ENCODE measurements at places on chromosomes 1 and 21.

DNA sequence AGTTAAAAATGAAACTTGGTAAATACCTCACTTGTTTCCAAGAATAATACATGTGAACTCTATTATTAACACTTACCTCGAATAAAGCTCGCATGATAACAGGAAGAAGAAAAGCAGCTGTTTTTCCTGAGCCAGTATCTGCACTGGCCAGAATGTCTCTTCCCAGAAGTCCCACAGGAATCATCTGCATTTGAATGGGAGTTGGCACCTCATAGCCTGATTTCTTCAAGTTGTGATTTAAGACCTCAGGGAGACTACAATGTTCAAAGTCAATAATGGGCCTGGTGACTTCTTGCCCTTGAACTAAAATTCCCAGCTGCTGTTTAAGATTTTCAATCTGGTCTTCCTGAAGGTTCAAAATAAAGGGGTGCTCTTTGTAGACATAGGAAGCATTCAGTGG lies 3.8 kb downstream of the DDX59 start:
- DNase-seq, result peak; percentile 9

GRCh38 chr1:89310976-89311375 lies 38.3 kb upstream of the GBP5 start:
- DNase-seq, result no peak

DNA sequence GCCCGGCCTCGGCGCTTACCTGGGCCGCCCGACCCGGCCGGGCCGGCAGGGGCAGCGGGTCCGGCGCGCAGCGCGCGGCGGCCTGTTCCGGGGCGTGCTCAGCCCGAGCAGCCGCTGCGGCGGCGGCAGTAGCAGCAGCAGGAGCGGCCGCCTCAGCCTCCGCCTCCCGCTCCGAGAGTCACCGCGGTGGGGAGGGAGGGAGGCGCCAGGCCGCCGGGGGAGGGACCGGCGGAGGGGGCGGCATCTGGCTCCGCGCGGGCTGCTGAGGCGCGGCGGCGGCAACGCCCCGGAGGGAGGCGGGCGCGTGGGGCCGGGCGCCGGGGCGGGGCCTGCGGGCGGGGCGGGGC lies at the start of gene CTNNBIP1:
Gene CTNNBIP1 (minus strand): TSS at position 194 of the 347 bp plus-strand sequence. CDS start 38,205 bp downstream, outside the sequence.
- DNase-seq, result no peak

DNA sequence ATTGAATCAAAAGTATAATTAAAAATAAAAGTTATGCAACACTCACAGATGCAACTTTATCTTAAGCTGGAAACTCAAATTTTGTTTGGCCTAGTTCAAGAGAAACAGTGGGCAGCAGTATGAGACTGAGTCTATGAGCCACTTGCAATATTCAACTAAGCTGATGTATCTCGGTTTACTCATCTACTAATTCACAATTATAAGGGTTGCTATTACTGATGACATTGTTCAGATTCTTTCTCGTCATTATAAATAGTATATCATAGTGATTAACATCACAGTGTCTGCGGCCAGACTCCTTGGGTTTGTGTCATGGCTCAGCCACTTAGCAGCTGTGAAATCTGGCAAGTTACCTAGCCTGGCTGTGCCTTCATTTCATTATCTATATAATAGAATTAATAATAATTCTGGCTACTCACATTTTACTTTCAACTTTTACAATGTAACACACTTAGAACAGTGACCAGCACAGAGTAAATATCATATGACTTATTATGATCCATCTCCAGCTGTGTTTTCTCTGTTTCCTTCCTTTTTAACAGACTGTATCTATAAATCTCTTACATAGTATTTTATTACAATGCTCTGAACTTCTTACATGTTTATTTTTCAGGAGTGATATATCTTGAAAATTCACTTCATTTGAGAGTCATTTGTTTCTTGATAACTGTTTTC lies 194.3 kb upstream of the RGS18 start:
- DNase-seq, result no peak

GRCh38 chr1:93338387-93339146 lies 7.1 kb upstream of the DR1 start:
- DNase-seq, result no peak

DNA sequence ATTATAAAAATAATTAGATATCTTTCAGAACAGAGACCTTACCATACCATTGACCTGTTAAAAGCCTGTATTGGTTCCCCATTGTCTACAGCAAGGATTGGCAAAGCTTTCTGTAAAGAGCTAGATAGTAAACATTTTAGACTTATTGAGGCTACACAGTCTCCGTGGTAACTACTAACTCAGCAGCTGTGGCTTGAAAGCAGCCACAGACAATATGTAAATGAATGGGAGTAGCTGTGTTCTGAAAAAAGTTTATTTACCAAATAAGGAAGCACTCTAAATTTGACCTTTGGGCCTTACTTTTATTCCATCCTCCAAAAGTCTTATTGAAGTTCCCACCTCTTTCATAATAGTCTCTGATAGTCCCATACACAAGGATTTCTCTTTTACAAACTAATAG lies 39.7 kb downstream of the NUP210L start:
- DNase-seq, result no peak

DNA sequence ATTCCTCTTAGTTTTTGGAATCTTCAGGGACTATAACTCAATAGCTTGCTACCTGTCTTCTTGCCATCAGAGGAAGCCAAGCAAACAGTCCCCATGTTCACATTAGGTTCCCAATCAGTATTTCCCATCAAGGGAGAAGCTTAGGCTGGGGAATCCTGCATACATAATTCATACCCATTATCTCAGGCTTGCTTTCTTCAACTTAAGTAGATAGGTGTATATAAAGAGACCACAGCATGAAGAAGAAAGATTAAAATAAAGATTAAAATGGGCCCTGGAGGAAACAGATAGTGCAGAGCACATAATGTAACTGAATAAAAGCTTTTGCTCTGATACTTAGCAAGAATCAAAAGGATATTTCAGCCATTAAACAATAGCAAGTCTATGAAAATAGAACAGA lies 29.0 kb upstream of the KCNK1 start:
- DNase-seq, result no peak

DNA sequence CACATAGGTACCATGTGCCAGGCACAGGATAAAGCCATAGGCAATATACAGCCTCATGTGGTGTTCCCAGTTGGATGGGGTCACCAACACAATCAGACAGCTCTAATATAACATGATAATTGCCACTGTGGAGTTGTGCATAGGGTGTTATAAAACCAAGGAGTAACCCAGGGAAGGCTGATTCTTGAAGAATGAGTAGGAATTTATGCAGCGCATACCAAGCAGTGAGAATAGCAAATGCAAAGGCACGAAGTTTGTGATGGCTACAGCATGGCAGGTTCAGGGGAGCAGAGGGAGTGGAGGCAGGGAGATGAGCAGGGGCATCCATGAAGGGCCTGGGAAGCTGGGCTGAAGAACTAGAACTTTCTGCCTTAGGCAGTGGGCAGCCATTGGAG lies 20.4 kb upstream of the SLC2A1 start:
- no peak for DNase-seq

DNA sequence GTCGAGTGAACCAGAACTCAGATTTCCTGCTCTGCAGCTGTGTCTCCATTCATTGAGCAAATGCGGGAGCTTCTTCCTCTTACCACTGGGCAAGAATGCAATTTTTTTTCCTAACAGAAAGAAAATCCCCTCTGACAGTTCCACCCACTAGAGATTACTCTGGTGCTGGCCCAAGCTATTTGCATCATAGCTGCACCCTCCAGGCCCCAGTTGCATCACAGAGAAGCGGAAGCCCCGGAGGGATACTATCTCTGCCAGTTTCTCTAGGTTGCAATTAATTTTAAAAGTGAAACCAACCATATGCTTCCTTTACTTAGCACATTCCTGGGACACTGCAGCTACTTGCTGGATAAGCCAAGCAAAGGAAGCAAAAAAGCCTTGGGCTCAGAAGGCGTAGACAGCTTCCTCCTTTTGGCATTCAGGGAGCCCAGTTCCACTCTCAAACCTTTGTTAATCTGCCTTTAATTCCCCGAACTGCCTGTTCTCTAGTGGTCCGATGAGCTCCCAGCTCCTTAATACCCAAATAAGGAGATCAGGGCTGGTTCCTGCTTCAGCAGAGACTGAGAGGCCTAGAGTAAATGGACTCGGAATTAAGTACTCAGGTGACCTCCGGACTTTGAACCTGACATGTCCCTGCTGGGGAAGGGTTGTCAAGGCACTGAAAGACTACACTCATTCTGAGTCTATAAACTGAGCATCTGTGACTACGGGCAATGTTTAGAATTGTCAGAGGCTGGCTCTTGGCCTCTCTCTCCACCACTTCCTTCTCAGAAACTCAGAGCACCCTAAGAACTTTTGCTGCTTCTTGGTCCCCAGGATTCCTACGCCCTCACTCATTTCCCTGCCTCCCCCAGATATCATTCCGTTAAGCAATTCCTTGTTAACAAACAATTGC lies 72.5 kb upstream of the TNFSF18 start:
- peak; percentile 58 for DNase-seq

DNA sequence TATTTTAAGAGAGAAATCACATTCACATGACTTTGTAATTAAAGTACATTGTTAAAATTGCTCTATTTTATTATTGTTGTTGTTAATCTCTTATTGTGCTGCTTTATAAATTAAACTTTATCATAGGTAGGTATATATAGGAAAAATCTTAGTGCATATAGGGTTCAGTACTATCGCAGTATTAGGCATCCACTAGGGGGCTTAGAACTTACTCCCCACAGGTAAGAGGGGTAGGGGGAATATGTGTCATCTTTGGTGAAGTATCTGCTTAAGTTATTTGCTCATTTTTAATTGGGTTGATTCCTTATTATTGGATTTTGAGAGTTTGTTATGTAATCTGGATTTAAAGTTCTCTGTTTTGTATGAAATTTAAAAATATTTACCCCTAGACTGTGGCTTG lies 385.2 kb downstream of the DUSP10 start:
- DNase-seq, result no peak

GRCh38 chr1:101924700-101925099 lies 72.0 kb downstream of the OLFM3 start:
- DNase-seq, result no peak

- no peak for DNase-seq
These were observed 60.4 kb upstream of the GORAB start for GRCh38 chr1:170471398-170472053.

GRCh38 chr1:112877750-112878149 lies 78.2 kb downstream of the SLC16A1 start:
- DNase-seq, result no peak

GRCh38 chr1:185704181-185704580 lies 30.0 kb upstream of the HMCN1 start:
- DNase-seq, result no peak

DNA sequence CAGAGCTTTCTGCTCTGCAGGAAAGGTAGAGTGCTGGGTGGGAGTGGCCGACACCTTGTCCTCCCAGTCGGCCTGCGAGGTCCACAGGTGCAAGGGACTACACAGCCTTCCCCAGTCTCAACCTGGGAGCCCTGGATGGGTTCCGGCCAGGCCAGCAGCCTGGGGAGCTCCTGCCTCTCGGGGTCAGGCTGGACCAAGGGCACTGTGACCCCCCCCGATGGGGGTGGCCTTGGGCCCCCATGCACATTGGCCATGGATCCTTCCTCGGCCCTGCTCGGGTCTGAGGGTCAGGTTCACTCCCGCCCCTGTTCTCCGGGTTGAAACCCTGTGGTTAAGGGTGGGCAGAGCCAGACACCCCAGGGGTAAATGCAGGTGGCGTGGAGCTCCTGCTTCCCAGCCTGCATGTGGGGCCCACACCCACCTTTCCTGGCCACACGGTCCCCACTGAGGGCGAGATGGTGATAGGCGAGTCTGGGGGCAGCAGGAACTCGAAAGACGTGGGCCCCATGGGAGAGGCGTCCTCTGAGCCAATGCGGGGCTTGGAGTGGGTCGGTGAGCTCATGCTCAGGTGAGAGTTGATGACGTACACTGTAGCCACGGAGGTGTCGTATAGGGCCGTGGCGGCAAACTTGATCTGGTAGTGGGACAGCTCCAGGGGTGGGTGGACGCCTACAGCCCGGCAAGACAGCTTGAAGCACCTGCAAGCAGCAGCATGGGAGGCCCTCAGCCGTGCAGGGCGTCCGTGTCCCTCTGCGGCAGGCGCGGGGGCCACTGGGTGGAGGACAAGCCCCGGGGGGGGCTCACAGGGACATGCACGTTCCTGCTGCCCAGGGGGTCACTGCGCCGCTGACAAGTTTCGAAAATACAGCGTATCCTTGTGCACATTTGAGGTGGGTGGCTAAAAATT lies 10.8 kb upstream of the TMEM52 start:
- DNase-seq, result no peak

DNA sequence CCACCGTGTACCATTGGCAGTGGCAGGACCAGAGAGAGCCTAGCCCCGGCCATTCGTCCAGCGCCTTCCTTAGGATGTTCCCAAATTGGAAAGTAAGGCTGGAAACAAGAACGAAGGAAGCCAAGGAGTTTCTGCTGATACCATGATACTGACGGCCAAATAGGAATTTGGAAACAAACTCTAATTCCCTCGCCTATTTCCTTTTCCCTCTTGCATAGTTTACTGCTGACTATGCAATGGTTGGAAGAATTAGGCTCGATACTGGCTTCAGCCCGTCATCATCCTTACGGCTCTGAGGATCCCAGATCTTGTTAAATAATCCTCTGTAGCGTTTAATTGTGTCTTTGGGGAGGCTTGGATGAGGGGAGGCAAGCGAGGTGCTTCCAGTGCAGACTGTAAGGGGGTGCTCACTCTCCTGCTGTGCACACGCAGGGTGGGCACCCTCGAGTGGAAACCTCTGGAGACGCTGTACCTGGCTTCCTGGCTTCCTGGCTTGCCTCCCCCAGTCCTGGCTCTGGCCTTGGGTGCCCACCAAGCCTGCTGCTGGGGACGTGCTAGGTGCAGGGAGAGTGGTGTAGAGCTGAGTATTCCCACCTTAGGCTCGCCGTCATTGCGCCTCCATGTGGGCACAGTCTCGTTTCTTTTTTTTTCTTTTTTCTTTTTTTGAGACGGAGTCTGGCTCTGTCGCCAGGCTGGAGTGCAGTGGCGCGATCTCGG lies 27.4 kb upstream of the CAMTA1 start:
- no peak for DNase-seq

GRCh38 chr1:209988706-209989105 lies 50.7 kb downstream of the SYT14 start:
- DNase-seq, result no peak

DNA sequence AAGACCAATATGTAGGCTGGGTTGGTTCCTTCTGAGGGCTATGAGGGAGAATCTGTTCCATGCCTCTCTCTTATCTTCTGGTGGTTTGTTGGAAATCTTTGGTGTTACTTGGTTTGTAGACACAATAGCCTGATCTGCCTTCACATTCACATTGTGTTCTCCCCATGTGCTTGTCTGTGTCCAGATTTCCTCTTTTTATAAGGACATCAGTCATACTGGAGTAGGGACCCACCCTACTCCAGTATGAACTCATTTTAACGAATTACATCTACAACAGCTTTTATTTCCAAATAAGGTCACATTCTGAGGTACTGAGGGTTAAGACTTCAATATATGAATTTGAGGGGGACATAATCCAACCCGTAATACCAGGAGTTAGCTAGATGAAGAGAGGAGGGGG lies 75.9 kb downstream of the DISP1 start:
- no peak for DNase-seq

- peak; percentile 54 for DNase-seq
These were observed 526 bp upstream of the SLC25A24 start for GRCh38 chr1:108200687-108201051.

DNA sequence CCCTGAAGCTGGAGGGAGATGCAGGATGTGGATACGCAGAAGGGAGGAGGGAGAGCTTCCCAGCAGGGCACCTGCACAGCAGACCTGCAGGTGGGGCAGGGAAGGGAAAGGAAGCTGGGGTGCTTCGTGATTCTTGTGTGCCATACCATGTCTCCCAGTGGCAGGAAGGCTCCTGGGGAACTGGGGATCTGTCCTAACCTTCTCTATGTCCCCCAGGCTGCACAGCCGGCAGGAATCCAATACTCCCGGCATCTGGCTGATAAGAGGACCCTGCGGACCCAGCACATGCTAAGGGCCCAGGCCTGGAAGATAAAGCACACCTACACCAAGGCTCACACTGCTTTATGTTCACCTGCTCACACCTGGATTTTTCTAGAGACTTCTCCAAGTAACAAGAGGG lies 79.4 kb downstream of the ITPKB start:
- no peak for DNase-seq

All from tibial nerve (tissue), 4 donors.